ENCODE measurements at places on chromosomes 16 and 17.

GRCh38 chr17:78588258-78589030, 11.2 kb upstream of the DNAH17 start:
- no peak for DNase-seq

- DNase-seq, result peak; percentile 61
These were observed 910 bp downstream of the ITGAL start for GRCh38 chr16:30473231-30474073.

DNA sequence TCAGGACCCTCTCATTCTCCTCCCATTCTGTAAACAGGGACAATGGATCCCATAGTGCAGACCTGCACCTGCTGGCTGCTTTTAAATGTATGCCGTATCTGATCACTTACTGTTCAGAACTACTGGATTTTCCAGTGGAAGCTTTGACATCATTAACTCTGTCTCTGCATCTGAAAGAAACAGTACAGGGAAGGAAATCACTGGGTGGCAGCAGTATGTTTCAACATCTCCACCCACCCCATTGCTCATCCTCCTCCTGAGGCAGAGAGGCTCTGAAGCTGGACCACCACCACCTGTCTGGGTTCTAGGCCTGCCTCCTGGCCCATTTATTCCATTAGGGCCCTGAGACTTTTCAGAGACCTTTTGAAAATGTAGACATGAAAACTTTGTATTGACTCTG, 2.6 kb downstream of the CCL15 start:
- DNase-seq, result no peak

DNA sequence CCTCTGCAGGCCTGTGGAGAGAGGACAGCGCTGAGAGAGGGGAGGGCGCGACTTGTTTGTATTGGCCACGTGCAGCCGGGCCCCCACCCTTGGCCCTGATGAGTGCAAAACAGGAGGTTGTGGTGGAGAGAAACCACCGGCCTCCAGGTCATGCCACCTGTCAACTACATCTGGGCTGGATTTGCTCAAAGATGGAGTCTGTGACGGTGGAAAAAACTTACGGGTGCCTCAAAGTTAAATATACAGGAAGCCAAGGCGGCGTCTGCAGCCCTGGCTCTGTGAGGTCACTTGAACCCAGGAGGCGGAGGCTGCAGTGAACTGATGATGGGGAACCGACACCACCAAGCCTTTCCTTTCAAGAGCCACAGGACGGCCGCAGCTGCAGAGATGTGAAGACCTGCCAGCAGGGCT, 15.7 kb downstream of the C16orf74 start:
- no peak for DNase-seq

- no peak for DNase-seq
These were observed 1047.2 kb downstream of the CDH11 start for GRCh38 chr16:64074706-64075105.

- DNase-seq, result peak; percentile 96
These were observed 13.2 kb downstream of the ATP5PD start for GRCh38 chr17:75033346-75034235.

DNA sequence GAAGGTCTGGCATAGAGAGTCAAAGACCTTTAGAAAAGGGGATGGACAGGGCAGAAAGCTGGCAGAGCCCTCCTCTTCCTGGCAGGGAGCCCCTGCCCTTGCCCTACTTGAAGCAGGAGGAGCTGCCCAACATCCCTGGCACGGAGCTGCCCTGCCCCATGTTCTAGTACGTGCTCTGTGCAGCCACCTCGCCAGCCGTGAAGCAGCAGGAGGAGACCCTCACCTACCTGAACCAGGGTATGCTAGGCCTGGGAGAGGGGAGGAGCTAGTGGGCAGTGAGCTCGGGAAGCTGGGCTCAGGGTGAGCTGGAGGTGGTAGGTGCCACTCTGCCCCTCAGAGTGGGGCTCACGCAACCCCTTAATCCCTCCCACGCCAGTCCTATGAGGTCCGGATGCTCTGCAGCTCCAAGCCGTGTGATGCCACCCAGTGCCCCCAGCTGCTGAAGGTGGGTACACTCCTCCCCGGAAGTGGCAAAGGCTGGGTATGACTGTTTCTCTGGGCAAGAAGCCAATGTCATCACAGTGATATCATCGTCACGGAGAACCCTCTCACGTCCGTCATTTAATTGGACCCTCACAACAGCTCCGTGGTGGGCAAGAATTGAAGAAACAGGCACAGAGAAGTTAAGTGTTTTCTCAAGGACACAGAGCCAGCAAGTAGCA, 12.7 kb upstream of the STAC2 start:
- peak; percentile 36 for DNase-seq

DNA sequence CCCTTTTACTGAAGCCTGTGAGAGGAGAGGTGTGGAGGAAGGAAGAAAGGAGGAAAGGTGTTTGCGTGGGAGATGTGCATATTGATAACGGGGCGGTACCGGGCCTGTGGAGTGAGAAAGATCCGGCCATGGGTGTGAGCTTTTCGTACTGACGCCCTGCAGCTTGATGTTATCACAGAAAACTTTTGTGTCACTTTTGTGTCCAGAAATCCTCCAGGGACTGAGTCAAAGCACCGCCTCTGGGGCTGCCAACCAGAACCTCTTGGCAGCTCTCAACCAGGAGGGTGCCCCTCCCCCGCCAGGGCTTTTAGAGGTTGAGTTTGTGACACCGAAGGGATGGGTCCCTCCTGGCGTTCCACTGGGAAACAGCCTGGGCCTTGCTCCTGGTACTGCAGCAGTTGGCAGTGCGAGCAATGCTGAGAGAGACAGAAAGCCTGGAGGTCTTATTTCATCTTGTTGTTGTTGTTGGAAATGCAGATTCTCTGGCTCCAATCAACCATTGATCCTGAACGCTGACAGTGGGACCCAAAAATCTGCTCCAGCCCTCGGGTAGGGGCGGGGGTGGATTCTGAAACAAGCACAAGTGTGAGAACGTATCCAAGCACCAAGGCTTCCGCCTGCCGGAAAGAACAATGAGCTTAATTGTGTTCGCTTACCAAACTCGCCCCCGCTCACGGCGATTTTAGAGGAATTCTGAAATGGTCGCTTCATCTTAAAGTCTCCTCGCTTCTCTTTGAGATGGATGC, 65.0 kb downstream of the CRISPLD2 start:
- DNase-seq, result no peak

DNA sequence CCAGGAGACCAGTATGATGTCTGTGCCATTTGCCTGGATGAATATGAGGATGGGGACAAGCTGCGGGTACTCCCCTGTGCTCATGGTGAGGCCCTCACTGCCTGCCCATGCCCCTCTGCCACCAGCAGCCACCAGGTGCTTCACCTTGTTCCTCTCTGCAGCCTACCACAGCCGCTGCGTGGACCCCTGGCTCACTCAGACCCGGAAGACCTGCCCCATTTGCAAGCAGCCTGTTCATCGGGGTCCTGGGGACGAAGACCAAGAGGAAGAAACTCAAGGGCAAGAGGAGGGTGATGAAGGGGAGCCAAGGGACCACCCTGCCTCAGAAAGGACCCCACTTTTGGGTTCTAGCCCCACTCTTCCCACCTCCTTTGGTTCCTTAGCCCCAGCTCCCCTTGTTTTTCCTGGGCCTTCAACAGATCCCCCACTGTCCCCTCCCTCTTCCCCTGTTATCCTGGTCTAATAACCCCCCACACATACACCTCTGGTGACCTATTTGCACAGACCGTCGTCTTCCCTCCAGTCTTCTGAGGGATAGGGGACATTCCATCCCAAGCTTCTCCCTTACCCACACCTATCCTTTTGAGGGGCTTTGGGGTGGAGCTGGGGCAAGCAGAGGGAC, 3.7 kb downstream of the PFN1 start:
- DNase-seq, result peak; percentile 42

- no peak for DNase-seq
These were observed 879 bp upstream of the LRRC75A start for GRCh38 chr17:16492613-16493530.

GRCh38 chr17:54932711-54933110, 32.1 kb downstream of the TOM1L1 start:
- no peak for DNase-seq

GRCh38 chr17:62139141-62139540, 74.1 kb upstream of the MED13 start:
- no peak for DNase-seq

DNA sequence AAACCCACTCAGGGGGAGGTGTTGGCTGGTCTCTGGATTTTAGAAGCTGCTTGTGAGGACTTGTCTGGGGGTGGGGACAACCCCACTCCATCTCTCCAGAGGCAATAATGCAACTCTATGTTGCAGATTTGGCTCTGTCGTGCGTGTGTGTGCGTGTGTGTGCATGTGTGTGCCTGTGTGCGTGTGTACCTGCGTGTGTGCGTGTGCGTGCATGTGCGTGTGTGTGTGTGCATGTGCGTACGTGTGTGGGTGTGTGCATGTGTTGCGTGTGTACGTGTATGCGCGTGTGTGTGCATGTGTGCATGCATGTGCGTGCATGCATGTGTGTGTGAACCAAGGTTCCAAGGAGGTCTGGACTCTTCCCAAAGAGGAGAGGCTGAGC, 120.4 kb upstream of the LHX1 start:
- no peak for DNase-seq

- peak; percentile 6 for DNase-seq
These were observed 635 bp upstream of the SP2 start for GRCh38 chr17:47895347-47895855.

DNA sequence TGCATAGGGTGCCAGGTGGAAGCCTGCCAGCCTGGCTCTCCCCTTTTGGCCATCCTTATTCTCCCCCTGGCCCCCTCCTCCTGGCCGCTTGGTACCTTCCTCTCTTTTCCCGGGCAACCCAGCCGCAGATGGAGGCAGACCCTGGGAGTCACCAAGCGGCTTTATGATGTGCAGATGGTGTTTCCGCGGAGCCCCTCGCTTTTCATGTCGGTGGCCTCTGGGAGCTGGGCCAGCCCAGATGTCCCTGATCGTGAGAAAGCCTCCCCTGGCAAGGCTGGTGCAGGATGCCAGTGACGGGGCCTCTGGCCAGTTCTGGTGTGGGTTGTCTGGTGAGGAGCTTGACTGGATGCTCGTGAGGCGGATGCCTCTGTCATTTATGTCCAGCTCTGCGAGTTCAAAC, 18.0 kb upstream of the BRD7 start:
- no peak for DNase-seq

GRCh38 chr17:43769859-43770258, 8.9 kb downstream of the DUSP3 start:
- DNase-seq, result no peak

DNA sequence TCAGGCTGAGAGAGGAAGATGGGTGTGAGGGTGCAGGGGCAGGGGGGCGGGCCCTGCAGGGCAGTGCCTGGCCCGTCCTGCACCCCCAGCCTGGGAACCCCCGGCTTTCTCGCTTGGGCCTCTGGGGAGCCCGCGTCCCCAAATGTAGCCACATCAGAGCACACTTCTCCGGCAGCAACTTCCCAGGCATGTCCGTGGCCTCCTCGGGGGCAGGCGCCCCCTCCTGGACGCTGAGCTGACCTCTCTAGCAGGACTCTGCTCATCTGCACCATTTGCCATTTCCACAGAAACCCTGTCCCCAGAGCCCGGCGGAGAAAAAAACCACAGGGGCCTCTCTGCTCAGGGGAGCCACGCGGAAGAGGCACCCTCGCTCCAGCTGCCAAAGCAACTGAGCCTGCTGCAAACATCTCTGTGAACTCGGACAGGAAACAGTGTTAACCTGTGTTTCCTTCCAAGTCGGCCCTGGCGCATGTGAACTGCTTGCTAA, 63.4 kb downstream of the KLHDC4 start:
- DNase-seq, result no peak

DNA sequence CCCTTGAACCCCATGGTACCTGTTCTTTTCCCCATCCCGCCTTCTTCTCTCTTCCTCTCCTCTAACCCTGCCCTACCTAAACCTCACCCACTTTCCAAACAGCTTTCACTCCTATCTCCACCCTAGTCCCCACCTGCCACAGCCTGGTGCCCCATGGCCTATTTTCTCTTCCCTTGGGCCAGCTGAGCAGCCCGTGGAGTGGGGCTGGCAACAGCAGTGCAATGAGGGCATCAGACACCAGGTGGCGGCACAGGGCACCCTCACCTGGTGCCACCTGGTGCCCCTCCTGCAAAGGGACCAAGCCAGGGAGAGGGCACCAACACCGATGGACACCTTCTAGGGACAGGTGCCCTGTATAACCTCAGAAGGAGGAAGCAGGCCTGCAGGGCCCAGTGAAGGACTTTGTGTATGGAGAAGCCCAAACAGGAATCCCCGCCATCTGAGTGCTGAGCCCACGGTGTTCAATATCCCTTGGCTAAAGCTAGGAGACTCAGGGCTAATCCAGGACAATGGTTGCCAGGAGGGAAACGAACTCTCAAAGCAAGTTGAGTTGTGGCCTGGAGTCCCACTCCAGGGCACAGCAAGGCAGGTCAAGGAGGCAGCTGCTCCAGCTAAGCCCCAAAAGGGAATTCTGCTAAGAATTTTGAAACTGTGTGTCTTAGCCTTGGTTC, 4.0 kb upstream of the ABCC3 start:
- peak; percentile 46 for DNase-seq

GRCh38 chr17:15380446-15380845, 39.0 kb upstream of the TEKT3 start:
- no peak for DNase-seq

GRCh38 chr16:54318941-54319340, 32.4 kb upstream of the IRX3 start:
- DNase-seq, result no peak

- DNase-seq, result no peak
These were observed 4.9 kb downstream of the CACNA1H start for GRCh38 chr16:1157639-1158455.

GRCh38 chr16:5374184-5374583, 276.6 kb upstream of the EEF2KMT start:
- no peak for DNase-seq

DNA sequence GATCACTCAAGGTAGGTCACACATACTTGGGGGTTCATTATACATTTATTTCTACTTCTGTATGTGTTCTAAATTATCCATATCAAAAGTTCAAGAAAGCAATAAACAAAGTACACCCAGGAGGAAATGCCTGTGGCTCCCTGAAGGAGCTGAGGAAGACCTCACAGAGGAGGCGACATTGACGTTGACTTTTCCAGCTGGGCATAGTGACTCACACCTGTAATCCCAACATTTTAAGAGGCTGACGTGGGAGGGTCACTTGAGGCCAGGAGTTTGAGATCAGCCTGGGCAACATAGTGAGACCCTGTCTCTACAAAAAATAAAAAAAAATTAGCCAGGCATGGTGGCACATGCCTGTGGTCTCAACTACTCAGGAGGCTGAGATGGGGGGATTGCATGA, 16.3 kb downstream of the ITGAD start:
- DNase-seq, result no peak

- DNase-seq, result no peak
These were observed 56.6 kb downstream of the TENT4B start for GRCh38 chr16:50209546-50210265.

DNA sequence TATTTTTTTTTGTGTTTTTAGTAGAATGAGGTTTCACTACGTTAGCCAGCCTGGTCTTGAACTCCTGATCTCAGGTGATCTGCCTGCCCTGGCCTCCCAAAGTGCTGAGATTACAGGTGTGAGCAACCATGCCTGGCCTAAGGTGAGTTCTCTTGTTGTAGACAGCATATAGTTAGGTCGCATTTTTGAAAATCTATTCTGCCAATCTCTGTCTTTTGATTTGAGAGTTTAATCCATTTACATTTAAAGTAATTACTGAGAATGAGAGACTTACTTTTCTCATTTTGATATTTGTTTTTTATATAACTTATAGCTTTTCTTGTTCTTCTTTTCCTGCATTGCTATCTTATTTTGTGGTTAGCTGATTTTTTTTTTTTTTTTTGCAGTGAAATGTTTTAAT, 6.3 kb upstream of the PRKCB start:
- no peak for DNase-seq
